Liver (tissue), 10 donors: ENCODE measurements at places on chromosomes 4 and X. TPM values are rescaled to one million over a fixed set of nuclear protein-coding genes. Genes with fewer than 3 reads are reported as not detected.
A peak's percentile ranks its signal among the peaks of the same experiment; 100 is the strongest.

DNA sequence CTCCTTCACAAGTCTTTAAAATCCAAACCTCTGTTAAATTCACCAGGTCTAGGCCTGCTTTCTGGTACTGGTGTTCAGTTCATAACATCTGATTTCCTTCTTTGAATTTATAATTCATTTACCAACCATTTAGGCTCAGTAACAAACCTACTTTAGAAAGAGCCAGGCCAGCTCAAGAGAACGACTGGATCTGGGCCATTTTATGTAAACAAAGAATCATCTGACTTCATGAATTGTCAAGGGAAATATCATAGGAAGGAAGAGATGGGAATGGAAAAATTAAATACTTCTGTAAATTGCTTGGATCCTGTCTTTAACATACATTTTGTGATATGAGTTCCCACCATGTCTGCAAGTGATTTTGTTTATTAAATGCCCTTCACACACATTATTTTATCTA lies 36.5 kb downstream of the DCHS2 start:
- no peaks in the 10 kb centered on the region for H3K36me3 ChIP-seq
- DNase-seq, result no peak
- H3K27me3 ChIP-seq, result no peaks in the 10 kb centered on the region
- H3K4me3 ChIP-seq, result no peak overlapping the region

Gene DTHD1
- polyA plus RNA-seq, result 0.06 TPM

DNA sequence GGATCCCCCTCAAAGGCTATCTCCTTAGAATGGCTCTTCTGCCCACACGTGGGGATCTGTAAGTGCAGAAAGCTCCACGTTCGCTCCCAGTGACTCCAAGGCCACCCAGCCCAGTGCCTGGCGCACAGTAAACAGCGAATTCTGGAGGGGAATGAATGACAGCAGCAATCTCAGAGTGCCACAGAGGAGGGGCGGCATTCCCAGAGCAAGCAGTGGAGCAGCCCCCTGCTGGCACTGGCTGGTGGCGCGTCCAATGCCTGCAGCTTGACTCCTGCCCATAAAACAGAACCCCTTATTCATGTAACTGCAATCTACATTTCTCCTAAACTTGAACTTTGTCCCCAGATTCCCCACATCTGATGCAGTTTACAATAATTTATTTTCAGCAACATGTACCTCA lies 6.9 kb upstream of the HELT start:
- H3K27ac ChIP-seq, result no peak overlapping the region
- H3K36me3 ChIP-seq, result no peaks in the 10 kb centered on the region
- no peaks in the 10 kb centered on the region for H3K4me1 ChIP-seq
- H3K27me3 ChIP-seq, result peaks cover 6% of the 10 kb centered on the region
- no peak for DNase-seq

- H3K36me3 ChIP-seq, result no peaks in the 10 kb centered on the region
- peaks cover 6% of the 10 kb centered on the region for H3K4me1 ChIP-seq
- H3K27me3 ChIP-seq, result no peaks in the 10 kb centered on the region
- peak overlapping the region; percentile 12 for H3K4me3 ChIP-seq
- no peak for DNase-seq
Measured at GRCh38 chr4:182212211-182212761, 30.9 kb upstream of the TENM3 start.

Gene FGFBP1
- polyA plus RNA-seq, result not detected

Gene VCX3B
- not detected for polyA plus RNA-seq

- DNase-seq, result no peak
- no peak overlapping the region for H3K4me3 ChIP-seq
- no peaks in the 10 kb centered on the region for H3K27me3 ChIP-seq
- H3K36me3 ChIP-seq, result no peaks in the 10 kb centered on the region
- no peak overlapping the region for H3K27ac ChIP-seq
Measured at GRCh38 chrX:64377753-64378152, 17.5 kb downstream of the MTMR8 start.

GRCh38 chr4:85707611-85708010 lies 232.7 kb downstream of the ARHGAP24 start:
- no peaks in the 10 kb centered on the region for H3K4me1 ChIP-seq
- H3K27ac ChIP-seq, result no peak overlapping the region
- no peaks in the 10 kb centered on the region for H3K27me3 ChIP-seq
- no peaks in the 10 kb centered on the region for H3K36me3 ChIP-seq
- no peak for DNase-seq

Gene MAGEA12
- not detected for polyA plus RNA-seq

DNA sequence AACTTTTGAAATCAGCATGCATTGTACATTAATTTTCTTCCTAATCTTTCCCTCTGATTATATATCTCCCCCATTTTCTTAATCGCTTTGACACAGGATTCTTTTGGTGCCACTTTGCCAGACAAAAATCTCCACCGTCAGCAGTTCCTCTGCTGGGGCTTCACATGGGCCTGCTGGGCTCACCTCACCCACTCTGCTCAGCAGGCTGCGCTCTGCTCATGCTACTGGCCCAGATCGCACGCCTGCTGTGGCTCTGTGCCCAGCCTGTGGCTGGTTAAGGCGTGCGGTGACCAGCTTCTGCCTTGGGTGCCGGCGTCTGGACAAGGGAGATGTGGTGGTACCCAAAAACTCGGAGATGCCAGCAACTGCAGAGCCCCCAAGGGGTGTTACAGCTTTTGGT lies 31.1 kb downstream of the UCHL1 start:
- no peaks in the 10 kb centered on the region for H3K4me1 ChIP-seq
- no peaks in the 10 kb centered on the region for H3K27me3 ChIP-seq

- no peak overlapping the region for H3K27ac ChIP-seq
- no peak overlapping the region for H3K4me3 ChIP-seq
- no peaks in the 10 kb centered on the region for H3K4me1 ChIP-seq
- H3K27me3 ChIP-seq, result no peaks in the 10 kb centered on the region
- DNase-seq, result no peak
- no peaks in the 10 kb centered on the region for H3K36me3 ChIP-seq
Measured at GRCh38 chr4:139961344-139961946, 192.5 kb downstream of the MAML3 start.

Gene PRDM8
- polyA plus RNA-seq, result 0.14 TPM

- H3K4me3 ChIP-seq, result no peak overlapping the region
- no peaks in the 10 kb centered on the region for H3K36me3 ChIP-seq
- H3K27ac ChIP-seq, result no peak overlapping the region
- H3K4me1 ChIP-seq, result no peaks in the 10 kb centered on the region
- DNase-seq, result no peak
Measured at GRCh38 chr4:161008527-161008926, 1155.3 kb downstream of the FSTL5 start.

GRCh38 chr4:152028131-152028530 lies 267.3 kb upstream of the GATB start:
- no peak overlapping the region for H3K27ac ChIP-seq
- no peaks in the 10 kb centered on the region for H3K4me1 ChIP-seq
- H3K36me3 ChIP-seq, result no peaks in the 10 kb centered on the region
- no peak overlapping the region for H3K4me3 ChIP-seq

DNA sequence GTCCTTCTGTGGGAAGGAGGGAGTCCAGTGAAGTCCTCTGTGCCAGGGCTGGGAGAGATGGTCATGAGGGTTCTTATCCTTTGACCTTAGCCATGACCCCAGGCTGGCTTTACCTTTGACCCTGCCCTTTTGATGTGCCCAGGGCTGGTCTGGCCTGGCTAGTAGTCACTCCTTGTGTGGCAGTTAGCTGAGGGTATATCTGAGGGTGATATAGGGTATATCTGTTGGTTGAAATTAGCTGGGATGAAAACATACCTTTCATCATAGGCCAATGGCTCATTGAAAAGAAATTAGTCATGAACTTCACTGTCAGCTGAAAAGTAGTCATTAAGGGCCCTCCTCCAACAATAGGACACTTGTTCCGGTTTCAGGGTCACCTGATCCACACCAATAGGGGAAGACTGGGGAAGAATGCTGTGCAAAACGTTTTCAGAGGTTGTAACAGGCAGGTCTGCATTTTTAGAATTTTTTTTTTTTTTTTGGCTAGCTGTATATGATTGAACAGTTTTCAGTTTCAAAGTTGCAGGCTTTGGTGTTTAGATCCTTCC lies 74.6 kb upstream of the STOX2 start:
- no peaks in the 10 kb centered on the region for H3K36me3 ChIP-seq
- H3K27ac ChIP-seq, result peak overlapping the region; percentile 52
- H3K27me3 ChIP-seq, result no peaks in the 10 kb centered on the region
- no peak for DNase-seq
- H3K4me1 ChIP-seq, result no peaks in the 10 kb centered on the region
- no peak overlapping the region for H3K4me3 ChIP-seq

Gene MAGEA11
- not detected for polyA plus RNA-seq

- no peaks in the 10 kb centered on the region for H3K36me3 ChIP-seq
- no peak overlapping the region for H3K27ac ChIP-seq
- no peak for DNase-seq
- no peaks in the 10 kb centered on the region for H3K4me1 ChIP-seq
- no peak overlapping the region for H3K4me3 ChIP-seq
Measured at GRCh38 chr4:168208957-168209614, 109.5 kb downstream of the DDX60 start.

DNA sequence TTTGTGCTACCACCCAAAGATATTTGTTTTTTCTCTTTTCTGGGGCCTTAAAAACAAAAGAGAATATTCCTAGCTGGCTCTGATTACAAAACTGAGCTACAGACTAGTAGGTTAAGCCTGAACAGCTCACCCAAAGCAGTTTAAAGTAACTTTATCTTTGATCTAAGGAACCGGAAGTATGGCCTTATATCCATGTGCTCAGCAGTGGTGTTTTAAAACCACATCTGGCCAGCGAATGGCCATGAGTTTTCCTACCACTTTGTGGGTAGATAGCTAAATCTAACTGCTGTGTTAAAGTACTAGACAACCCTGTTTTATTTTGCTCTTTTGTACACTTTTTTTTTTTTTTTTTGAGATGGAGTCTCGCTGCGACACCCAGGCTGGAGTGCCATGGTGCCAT lies 24.6 kb downstream of the ADGRG4 start:
- no peaks in the 10 kb centered on the region for H3K27me3 ChIP-seq
- H3K27ac ChIP-seq, result no peak overlapping the region
- no peaks in the 10 kb centered on the region for H3K36me3 ChIP-seq
- H3K4me1 ChIP-seq, result no peaks in the 10 kb centered on the region
- H3K4me3 ChIP-seq, result no peak overlapping the region

Gene PIGA
- 3.0 TPM for polyA plus RNA-seq

DNA sequence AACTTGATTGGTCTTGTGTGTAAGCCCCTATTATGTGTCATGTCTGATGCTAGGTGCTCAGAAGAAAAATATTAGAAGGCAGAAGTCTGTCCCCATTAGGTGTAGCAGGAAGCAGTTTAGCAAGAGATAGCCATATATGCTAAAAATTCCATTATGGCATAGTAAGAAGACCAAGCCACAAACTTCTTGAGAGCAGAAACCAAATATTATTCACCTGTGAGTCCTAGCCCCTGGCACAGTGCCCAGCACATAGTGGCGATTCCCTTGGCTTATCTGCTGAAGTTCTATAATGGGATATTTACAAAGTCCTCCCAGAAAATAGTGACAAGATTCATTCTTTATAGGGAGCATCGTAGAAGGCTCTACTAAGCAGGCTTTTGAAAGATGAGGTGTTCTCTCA lies 174.4 kb downstream of the RAB28 start:
- no peak for DNase-seq
- H3K36me3 ChIP-seq, result no peaks in the 10 kb centered on the region
- H3K27ac ChIP-seq, result no peak overlapping the region
- H3K4me1 ChIP-seq, result no peaks in the 10 kb centered on the region
- H3K4me3 ChIP-seq, result no peak overlapping the region

Gene BBS12
- 0.59 TPM for polyA plus RNA-seq

- DNase-seq, result no peak
- peaks cover 40% of the 10 kb centered on the region for H3K4me1 ChIP-seq
- H3K27me3 ChIP-seq, result no peaks in the 10 kb centered on the region
Measured at GRCh38 chr4:128311659-128312403, 24.2 kb upstream of the PGRMC2 start.

DNA sequence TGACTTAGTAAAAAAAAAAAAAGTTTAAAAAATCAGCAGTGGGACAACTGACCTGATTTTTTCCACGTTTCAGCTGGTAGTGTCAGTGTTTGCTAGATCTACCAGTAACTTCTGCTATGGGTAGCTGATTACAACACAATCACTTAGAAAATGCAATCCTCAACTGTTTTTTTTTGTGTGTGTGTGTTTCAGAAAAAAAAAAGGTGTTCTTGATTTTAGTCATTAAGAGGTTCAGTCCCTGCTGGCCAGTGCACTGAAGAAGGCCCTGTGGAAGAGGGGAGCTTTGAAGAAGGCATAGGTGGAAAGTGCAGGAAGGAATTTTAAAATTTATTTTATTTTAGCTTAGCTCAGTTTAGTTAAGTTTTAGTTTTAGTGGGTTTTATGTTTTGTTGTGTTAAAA lies 46.9 kb downstream of the SH2D1A start:
- no peaks in the 10 kb centered on the region for H3K27me3 ChIP-seq
- H3K4me3 ChIP-seq, result no peak overlapping the region
- no peak overlapping the region for H3K27ac ChIP-seq
- no peak for DNase-seq
- no peaks in the 10 kb centered on the region for H3K36me3 ChIP-seq

- no peaks in the 10 kb centered on the region for H3K27me3 ChIP-seq
- H3K36me3 ChIP-seq, result no peaks in the 10 kb centered on the region
- DNase-seq, result no peak
- H3K4me1 ChIP-seq, result no peaks in the 10 kb centered on the region
- no peak overlapping the region for H3K4me3 ChIP-seq
Measured at GRCh38 chr4:91057871-91058270, 930.7 kb downstream of the CCSER1 start.

Gene CENPE
- polyA plus RNA-seq, result 0.87 TPM

Gene GSX2
- polyA plus RNA-seq, result not detected

GRCh38 chr4:176400816-176401461 lies 81.2 kb downstream of the SPCS3 start:
- no peaks in the 10 kb centered on the region for H3K36me3 ChIP-seq
- no peak for DNase-seq
- H3K4me1 ChIP-seq, result no peaks in the 10 kb centered on the region
- H3K4me3 ChIP-seq, result no peak overlapping the region
- H3K27ac ChIP-seq, result no peak overlapping the region

Gene SSX3
- not detected for polyA plus RNA-seq

DNA sequence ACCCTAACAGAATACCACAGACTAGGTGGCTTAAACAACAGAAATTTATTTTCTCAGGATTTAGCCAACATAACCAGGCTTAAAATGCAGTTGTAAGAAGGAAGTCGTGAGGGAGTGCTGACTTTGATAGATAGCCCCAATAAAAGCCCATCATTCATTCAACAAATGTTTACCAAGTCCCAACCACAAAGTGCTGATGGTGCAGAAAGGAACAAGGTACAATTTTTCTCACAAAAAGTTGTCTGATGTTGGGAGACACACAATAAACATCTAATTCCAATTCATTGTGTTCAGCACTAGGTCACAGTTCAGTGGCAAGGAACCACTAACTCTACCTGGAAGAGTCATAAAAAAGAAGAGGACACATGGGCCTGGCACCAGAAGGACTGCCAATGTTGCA lies 42.2 kb downstream of the AKAP4 start:
- H3K4me3 ChIP-seq, result no peak overlapping the region
- H3K36me3 ChIP-seq, result no peaks in the 10 kb centered on the region
- no peaks in the 10 kb centered on the region for H3K4me1 ChIP-seq
- no peaks in the 10 kb centered on the region for H3K27me3 ChIP-seq

DNA sequence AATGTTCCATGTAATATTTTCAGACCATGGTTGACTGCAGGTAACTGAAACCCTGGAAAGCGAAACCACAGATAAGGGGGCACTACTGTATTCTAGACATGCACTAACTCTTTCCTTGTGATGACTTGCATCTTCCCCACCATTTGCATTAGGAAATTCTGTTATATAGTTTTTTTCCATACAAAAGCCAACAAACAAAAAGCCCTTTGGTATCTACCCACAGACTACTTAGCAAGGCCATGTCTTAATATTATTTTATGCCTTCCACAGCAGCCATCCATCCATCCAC lies 23.5 kb downstream of the OCIAD1 start:
- H3K4me1 ChIP-seq, result no peaks in the 10 kb centered on the region
- H3K4me3 ChIP-seq, result no peak overlapping the region
- no peak overlapping the region for H3K27ac ChIP-seq
- H3K27me3 ChIP-seq, result no peaks in the 10 kb centered on the region
- peaks cover 16% of the 10 kb centered on the region for H3K36me3 ChIP-seq
- DNase-seq, result no peak
